ENCODE measurements at places on chromosomes 12 and 14.

- DNase-seq, result no peak
These were observed 392.9 kb downstream of the ZFP36L1 start for GRCh38 chr14:68399971-68400370.

GRCh38 chr12:128078301-128078971 lies 188.5 kb upstream of the TMEM132C start:
- peak; percentile 52 for DNase-seq

- peak; percentile 98 for DNase-seq
These were observed 236.0 kb downstream of the BCL11B start for GRCh38 chr14:99035712-99036610.

DNA sequence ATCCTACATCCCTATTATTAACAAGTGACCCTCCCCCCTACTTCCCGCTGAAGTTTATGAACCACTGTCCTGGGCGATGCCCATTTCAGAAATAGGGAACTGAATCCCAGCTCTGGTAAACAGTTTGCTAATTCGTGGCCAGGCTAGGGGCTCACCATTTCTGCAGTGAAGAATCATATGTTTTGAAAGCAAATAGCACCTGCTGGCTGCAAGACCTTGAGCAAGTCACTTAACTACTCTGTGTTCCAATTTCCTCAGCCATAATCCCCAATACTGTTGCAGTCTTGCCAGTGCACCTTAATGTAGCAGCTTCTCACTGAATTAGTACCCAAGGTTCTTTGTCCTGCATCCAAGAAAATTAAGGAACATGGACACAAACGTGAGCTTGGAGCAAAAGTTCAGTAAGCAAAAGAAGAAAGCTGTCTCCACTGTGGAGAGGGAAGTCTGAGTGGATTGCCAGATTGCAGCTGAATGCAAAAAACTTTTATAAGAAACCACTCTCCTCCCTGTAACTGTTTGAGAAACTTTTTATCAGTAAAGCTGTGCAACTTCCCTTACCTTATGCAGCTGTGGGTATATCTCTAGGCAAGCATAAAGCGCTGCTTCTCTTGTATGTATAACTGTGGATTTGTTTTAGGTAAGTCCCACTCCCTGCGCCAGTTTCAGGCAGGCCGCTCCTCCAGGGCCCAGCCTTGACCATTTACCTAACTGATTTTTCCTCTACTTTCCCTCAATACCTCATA lies 824 bp downstream of the OAS1 start:
- DNase-seq, result no peak

GRCh38 chr12:85356596-85357385 lies 76.8 kb downstream of the ALX1 start:
- DNase-seq, result peak; percentile 0

DNA sequence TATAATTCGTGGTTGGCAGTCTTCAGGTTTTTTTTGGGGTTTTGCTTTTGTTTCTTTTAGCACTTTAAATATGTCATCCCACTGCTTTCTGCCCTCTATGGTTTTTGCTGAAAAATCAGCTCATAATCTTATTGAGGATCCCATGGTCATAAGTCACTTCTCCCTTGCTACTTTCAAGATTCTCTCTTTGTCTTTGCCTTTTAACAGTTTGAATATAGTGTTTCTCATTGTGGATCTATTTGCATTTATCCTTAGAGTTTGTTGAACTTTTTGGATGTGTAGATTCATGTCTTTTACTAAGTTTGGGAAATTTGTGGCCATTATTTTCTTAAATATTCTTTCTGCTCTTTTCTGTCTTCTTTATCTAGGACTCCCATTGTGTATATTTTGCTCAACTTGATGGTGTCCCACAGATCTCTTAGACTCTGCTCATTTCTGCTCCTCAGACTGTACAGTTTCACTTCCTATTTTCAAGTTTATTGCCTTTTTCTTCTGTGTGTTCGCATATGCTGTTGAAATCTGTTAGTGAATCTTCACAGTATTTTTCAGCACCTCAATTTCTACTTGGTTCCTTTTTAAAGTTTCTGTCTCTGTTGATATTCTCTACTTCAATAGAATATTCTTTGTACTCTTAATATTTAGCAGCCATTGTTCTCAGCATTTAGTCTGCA lies 70.8 kb downstream of the WNK1 start:
- DNase-seq, result no peak

DNA sequence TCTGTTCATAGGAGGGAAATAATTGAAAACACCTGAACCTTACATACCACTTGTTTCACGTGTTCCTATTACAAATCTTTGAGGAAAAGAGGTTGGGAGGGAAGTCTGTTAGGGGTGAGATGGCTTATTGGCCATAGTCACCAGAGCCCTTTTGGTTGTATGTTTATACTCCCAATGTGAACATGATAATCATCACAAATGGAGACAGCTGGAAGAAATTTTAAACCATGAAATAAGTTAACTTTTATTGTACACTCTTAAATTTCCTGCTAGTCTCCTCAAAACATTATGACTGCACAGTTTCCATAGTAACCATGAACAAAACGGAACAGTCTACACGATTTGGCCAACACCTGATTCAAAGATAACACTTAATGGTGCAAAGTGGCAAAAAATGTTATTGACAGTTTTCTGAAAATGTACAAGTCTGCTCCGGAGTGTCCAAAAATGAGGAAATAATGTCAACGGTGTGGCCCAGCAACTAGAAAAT lies 56.9 kb downstream of the LMNTD1 start:
- DNase-seq, result no peak

GRCh38 chr12:4027412-4027811 lies 154.2 kb upstream of the PARP11 start:
- no peak for DNase-seq
